Activated T-cell treated with anti-CD3 and anti-CD28 coated beads, Interleukin-2, amount 50 U/mL, for 72 hours (primary cell): ENCODE measurements at places on chromosomes 4 and X.

DNA sequence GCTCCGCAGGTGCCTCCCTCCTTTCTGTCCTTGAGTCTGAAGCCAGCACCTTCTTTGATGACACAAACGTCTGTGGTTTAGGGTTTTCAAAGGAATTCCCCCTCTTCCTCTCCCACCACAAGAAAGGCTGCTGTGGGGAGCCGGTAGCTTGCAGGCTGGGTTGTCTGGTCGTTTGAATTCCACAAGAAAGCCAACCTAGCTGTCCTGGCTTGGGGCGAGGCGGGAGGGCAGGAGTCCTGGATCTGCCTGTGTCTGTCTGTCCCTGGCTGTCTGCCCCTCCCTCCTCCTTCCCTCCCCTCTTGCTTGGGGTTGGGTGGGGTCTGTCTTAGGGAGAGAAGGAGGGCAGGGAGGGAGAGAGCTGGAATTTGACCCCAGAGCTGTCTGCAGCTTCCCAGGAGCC is 56.3 kb downstream of the SHROOM2 start:
- peaks cover 41% of the 10 kb centered on the region for H3K27me3 ChIP-seq
- no peaks in the 10 kb centered on the region for H3K36me3 ChIP-seq
- H3K4me3 ChIP-seq, result no peak overlapping the region
- no peak overlapping the region for H3K27ac ChIP-seq

GRCh38 chr4:24395937-24396336 is 188.4 kb downstream of the DHX15 start:
- H3K27me3 ChIP-seq, result no peaks in the 10 kb centered on the region
- H3K36me3 ChIP-seq, result no peaks in the 10 kb centered on the region
- H3K4me1 ChIP-seq, result no peaks in the 10 kb centered on the region
- no peak for DNase-seq
- H3K27ac ChIP-seq, result no peak overlapping the region
- no peak overlapping the region for H3K4me3 ChIP-seq

DNA sequence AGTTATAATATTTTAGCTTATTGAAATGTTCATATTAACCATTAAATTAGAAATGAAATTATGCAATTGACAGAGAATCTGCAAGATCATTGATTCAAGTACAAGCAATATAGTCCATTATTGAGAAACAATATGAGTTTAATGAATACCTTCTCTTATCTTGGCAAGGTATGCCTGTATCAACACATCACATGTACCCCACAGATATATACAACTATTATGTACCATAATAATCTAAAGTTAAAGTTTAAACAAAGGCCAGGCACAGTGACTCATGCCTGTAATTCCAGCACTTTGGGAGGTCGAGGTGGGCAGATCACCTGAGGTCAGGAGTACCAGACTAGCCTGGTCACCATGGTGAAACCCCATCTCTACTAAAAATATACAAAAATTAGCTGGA is 514.7 kb downstream of the PCDH7 start:
- H3K4me1 ChIP-seq, result no peaks in the 10 kb centered on the region
- H3K27me3 ChIP-seq, result no peaks in the 10 kb centered on the region

- H3K36me3 ChIP-seq, result no peaks in the 10 kb centered on the region
- no peak for DNase-seq
- no peak overlapping the region for H3K4me3 ChIP-seq
- no peak overlapping the region for H3K27ac ChIP-seq
- H3K27me3 ChIP-seq, result peaks cover 57% of the 10 kb centered on the region
These were observed 21.7 kb downstream of the PDLIM3 start for GRCh38 chr4:185513489-185514181.
